Thoracic aorta endothelial cell (primary cell): ENCODE measurements at places on chromosomes 16 and 17. TPM values are rescaled to one million over a fixed set of nuclear protein-coding genes. Genes with fewer than 3 reads are reported as not detected.

The CCL16 gene
- total RNA-seq, result 1.1 and 1.5 TPM in 2 replicates

The MT1G gene
- total RNA-seq, result not detected in 2 replicates

The ATXN1L gene
- total RNA-seq, result 22.0 and 23.4 TPM in 2 replicates

The LGALS9 gene
- 5.6 and 12.3 TPM in 2 replicates for total RNA-seq

The VAT1L gene
- total RNA-seq, result 2.4 and 6.8 TPM in 2 replicates

The IGFALS gene
- not detected in 2 replicates for total RNA-seq

The LPO gene
- total RNA-seq, result not detected in 2 replicates

The SCGB1C2 gene
- total RNA-seq, result not detected in 2 replicates

The GAS7 gene
- total RNA-seq, result under 0.01 TPM in 1 of 2 replicates, not detected in the other

The CDRT15L2 gene
- not detected in 2 replicates for total RNA-seq

The SLC38A8 gene
- not detected in 2 replicates for total RNA-seq

The KRT31 gene
- not detected in 2 replicates for total RNA-seq

The KRT32 gene
- total RNA-seq, result not detected in 2 replicates
